Stimulated activated CD4-positive, alpha-beta T cell treated with anti-CD3 and anti-CD28 coated beads, Interleukin-15, amount 100 ng/mL, for 24 hours (primary cell): ENCODE measurements at places on chromosomes 7 and 10.

DNA sequence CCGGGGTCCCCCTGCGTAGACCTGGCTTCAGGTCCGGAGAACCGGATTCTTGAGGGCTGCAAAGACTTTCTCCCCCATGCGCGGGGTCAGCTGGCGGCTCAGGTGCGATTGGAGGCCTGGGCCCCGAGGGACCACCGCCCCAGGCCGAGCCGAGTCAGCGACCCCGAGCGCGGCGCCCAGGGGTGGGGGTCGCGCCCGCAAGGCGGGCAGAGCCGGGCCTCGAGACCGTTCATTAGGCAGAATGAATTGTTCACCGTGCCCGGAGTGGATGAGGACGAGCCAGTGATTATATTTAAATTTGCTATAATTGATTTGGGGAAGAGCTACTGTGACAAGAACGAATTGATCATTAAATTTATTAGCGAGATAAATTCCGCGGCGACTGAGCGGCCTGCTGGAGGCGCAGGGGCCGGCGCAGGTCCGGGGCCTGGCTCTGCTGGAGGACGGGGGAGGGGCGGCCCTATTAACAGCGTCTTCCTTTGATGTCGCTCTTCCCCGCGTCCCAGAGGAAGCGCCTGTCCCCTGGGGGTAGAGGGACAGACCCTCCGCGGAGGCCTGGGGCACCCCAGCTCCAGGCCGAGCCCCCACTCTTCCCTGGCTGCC, 7.5 kb downstream of the MNX1 start:
- no peak for DNase-seq

GRCh38 chr7:27723085-27723484, 16.9 kb upstream of the TAX1BP1 start:
- no peak for DNase-seq

DNA sequence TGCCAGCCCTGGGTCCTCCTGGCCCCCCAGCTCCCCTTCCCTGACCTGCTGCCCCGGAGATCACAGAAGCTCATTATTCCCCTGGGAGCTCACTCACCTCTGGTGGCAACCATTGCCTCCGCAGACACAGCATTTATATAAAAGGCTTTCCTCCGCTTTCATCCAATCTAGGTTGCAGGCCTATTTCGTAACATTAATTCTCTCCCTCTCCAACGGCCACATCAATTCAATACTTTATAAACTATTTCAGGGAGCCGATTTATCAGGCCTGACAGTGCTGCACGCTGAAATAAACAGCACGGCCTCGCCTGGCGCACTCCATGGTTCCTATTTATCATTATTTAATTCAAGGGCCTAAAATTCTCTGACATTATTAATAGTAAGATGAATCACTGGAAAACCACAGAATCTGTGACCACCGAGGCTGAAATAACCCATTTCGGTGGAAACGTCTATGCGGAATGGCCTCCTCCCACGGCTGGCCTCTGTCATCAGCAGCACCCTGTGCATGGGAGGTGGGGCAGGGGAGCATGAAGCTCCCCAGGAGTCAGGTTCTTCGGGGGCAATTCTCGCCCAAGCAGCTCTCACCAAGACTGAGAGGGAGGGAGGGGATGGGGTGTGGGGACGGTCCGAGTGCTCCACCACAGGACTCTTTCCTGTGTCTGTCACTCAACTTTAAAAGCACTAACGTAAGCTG, 249.3 kb upstream of the PFKP start:
- no peak for DNase-seq

DNA sequence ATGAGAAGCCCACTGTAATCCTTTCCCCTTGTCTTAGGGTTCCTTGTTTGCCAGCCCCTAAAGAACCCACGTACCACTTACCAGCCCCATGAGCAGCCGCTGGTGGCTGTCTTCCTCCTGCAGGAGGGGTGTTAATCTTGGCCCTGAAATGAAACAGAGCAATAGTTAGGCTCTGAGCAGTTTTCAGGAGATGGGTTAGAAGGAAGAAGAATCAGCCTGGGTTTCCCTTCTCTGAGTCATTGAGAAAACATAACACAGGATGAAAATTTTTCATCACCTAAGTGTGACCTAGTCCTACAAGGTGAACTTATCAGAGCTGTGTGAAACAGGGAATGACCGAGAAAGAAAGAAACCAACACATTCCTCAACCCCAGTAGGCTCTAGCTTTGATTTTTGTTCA, 90.0 kb downstream of the GSAP start:
- DNase-seq: no peak

GRCh38 chr7:135966341-135967043, 10.7 kb downstream of the MTPN start:
- DNase-seq: no peak

DNA sequence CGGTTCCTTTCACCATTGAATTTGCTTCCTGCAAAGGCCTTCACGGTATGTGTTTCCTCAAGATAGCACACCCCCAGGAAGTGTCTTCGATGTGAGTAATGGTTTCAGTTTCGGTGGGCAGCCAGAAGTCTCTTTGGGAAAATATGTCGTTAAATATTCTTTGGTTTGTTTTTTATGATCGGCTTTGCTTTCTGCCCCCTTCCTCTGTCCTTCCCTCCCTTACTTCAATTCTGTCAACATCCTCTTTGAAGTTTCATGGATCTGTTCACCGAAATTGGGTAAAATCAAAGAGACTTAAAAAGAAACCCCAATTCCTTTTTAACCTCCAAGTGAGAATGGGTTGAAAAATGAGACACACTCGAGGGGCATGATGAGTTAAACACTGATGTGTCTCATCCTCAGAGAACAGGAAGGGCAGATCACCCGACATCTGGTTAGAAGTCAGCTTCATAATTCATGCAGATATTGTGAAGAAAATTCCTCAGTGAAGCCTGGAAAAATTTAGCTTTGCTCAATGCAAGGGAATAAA, 170.8 kb upstream of the HABP2 start:
- peak; percentile 11 for DNase-seq

DNA sequence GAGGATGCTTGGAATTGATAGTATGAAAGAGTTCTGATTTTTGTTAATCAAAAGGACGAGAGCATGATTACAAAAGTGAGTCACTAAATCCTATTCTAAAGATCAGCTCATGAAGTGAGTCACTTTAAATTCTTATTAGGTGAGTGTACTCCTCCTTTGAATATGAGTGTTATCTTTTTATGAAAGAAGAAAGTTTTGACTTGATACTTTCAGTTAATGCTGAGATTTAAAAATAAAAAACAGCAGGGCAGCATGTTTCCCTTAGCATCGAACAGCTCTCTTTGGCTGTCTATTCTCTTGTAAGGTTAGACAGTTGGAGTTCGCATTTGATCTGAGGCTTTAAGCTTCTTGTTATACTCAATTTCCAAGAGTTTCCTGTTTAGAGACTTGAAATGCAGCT, 222.0 kb downstream of the TWIST1 start:
- DNase-seq: no peak

GRCh38 chr7:42232275-42232674, 4.7 kb downstream of the GLI3 start:
- no peak for DNase-seq

GRCh38 chr10:58932577-58933314, 243.7 kb upstream of the PHYHIPL start:
- no peak for DNase-seq

GRCh38 chr10:2851566-2851965, 215.8 kb upstream of the PFKP start:
- no peak for DNase-seq

DNA sequence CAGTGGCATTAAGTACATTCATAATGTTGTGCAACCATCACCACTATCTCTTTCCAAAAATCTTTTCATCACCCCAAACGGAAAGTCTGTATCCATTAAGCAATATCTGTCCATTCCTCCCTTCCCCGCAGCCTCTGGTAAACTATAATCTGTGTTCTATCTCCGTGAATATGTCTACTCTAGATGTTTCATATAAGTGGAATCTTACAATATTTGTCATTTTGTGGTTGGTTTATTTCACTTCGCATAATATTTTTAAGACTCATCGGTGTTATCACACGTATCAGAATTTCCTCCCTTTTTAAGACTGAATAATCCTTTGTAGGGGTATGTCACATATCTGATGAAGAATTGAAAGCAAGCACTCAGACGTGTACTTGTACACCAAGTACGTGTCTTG, 86.0 kb upstream of the FGFR2 start:
- DNase-seq: no peak

DNA sequence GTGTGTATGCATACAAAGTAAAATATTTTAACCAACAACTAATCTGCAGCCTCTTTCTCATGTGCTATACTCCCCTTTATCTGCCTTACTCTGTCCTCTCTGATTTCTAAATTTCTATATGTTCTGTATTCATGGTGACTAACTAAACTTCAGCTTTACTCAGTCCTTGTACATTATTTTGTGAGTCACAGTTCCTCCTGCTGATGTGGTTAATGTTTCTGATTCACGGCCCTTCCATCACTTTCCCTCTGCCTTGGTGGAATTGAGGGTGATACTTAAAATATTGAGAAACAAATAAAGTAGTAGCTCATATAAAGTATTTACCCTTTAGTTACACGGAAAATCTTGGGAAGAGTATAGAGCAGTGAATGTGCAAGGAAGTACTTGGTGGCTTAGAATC, 899.1 kb upstream of the ZWINT start:
- no peak for DNase-seq

DNA sequence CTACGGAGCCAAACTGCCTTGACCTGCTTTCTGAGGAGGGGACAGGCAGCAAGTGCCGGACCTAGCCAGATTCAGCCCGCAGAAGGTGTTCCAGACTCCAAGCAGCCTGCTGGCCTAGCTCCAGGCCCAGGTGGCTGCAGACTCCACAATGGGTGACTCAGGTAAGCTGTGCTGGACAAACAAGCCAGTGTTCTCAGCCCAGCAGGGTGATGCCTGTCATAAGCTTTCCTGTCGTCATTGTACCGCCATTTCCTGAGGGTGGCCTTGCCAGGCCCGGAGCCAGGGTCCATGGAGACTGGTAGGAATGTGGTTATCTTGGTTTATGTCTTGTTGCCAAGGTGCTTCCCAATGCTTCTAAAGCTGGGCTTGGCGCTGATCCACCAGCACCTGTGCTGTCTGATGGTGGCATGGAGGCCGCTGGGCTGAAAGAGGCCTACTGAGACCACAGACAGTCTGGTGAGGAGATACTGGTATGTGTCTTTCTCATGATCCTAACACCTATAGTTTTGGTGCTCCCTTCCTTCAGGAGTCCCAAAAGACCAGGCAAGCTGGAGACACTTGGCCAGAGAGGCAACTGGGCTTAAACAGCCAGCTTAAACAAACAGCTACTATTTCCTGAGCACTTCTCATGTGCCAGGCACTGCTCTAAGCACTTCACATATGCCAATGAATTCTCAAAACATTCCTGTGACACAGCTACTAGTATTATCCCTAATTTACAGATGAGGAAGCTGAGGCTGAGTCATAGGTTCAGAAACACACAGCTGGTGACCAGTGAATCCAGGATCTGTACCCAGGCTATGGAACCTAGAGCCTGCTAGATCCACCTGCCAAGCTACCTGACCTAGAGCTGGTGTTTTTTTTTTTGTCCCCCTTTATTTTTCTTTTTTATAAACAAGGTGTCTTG, 42.0 kb downstream of the ZC3HC1 start:
- DNase-seq: no peak

GRCh38 chr10:26528048-26528447, 89.9 kb downstream of the APBB1IP start:
- no peak for DNase-seq

- no peak for DNase-seq
These were observed 35.4 kb downstream of the MASTL start for GRCh38 chr10:27190508-27190907.

- DNase-seq: no peak
These were observed 108.7 kb upstream of the DGKB start for GRCh38 chr7:15011289-15011688.

- DNase-seq: no peak
These were observed 513.7 kb downstream of the RPS24 start for GRCh38 chr10:78547397-78547796.

GRCh38 chr7:112449353-112449752, 907 bp upstream of the IFRD1 start:
- DNase-seq: peak; percentile 65

- DNase-seq: peak; percentile 16
These were observed 180.3 kb downstream of the CCDC71L start for GRCh38 chr7:106480616-106481031.

DNA sequence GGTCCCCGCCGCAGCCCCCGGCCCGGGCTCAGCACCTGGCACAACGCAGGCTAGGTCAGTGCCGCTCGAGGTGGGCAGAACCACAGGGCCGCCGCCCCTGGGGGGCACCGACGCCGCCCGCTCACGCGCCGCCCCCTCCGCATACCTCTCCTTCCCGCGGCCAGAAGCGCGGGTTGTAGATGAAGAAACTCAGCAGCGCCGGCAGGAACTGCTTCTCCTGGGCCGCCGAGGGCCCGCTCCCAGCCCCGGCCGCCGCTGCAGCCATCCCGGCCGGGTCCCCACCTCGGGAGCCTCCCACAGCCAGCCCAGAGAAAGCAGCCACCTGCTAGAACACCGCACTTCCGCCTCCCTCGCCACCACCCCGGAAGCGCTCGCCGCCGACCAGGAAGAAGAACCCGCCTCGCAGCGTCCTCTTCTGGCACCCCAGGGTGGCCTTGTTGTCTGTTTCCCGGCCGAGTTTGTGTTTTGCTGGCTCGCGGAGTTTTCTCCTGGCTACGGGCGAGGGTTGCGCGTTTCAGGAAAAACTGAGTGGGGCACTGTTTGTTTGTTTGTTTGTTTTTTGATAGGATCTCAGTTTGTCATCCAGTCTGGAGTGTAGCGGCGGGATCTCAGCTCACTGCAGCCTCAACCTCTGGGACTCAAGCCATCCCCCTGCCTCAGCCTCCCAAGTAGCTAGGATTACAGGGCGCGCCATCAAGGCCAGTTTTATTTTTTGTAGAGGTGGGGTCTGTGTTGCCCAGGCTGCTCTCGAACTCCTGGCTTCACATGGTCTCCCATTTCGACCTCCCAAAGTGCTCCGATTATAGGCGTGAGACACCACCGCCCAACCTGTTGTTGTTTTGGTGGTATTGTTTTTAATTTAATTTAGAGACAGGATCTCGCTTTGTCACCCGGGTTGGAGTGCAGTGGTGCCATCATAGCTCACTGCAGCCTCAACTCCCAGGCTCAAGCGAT, 17.7 kb downstream of the OCM2 start:
- DNase-seq: peak; percentile 92

- DNase-seq: no peak
These were observed 122.7 kb upstream of the PDSS1 start for GRCh38 chr10:26574783-26575182.

DNA sequence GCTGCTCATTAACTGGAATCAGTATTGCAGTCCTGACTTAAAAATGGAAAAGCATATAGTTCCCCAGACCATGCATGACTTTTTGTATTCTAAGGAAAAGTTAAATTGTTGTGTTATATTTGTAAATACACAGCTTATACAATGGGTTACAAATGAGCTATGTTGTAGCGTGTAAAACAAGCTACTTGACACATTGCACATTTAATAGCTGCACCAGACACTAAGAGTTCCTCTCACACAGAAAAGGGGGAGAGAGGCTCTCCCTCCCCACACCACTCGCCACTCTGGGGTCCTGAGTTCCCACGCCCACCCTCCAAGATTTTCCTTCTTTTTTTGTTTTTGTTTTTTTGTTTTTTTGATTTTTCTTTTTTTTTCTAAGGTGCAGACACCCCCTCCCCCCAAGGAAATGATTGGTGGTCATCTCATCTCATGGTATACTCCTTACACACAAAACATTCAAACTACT, 6.3 kb downstream of the KLF6 start:
- no peak for DNase-seq

GRCh38 chr7:101841328-101841727, 23.9 kb downstream of the CUX1 start:
- no peak for DNase-seq
